PC-9 (cell line): ENCODE measurements at places on chromosomes 7 and 10. TPM values are rescaled to one million over a fixed set of nuclear protein-coding genes. Genes with fewer than 3 reads are reported as not detected.

The MEST gene
- total RNA-seq, result 41.7 and 76.9 TPM in 2 replicates

The CUZD1 gene
- 1.4 and 2.0 TPM in 2 replicates for total RNA-seq

The ZNF365 gene
- total RNA-seq, result 1.3 and 1.8 TPM in 2 replicates

The SNX10 gene
- total RNA-seq, result 9.1 and 9.8 TPM in 2 replicates

The SLC13A1 gene
- total RNA-seq, result not detected in 2 replicates

The SORCS3 gene
- total RNA-seq, result not detected in 2 replicates

The GPR158 gene
- 9.0 and 12.2 TPM in 2 replicates for total RNA-seq

The GPC2 gene
- 4.5 and 10.0 TPM in 2 replicates for total RNA-seq

The CEP55 gene
- total RNA-seq, result 29.6 and 38.9 TPM in 2 replicates

The SPDYE6 gene
- total RNA-seq, result not detected in 2 replicates
